ENCODE measurements at places on chromosomes 16 and 17.
A peak's percentile ranks its signal among the peaks of the same experiment; 100 is the strongest.

GRCh38 chr16:85762970-85763369, 12.1 kb upstream of the C16orf74 start:
- no peak for DNase-seq

DNA sequence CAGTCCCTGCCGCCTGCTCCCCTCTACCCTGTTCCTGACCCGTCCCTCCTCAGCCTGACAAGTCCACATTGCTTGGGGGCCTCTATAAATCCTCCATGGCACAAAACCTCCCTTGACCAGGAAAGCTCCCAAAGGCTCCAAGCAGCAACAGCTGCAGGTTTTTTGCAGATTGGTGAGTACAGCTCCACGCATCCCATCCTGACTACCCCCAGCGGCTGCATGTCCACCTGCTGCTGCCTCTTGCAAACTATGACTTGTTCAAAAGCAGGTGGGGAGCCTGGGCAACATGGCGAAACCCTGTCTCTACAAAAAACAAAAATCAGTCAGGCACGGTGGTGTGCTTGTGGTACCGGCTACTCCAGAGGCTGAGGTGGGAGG, 122.8 kb downstream of the ANKRD11 start:
- DNase-seq: no peak

DNA sequence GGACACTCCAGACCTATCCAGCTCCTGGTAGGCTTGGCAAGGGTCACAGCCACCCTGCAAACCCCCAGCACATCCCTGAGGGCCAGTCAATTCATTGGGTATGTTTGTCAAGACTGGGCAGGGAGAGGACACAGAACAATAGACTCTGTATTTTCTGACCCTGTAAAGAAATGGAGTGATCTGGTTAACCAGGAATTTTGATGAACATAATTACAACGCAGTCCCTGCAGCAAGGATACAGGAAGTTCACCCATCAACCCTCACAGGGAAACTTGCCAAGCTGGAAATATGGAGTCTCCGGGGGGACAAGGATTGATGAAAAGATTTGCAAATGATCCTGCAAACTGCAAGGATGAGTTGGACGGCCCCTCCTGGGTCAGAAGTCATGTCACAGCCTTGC, 126.1 kb upstream of the RCVRN start:
- no peak for DNase-seq

GRCh38 chr17:81735264-81736102, 23.4 kb downstream of the SLC25A10 start:
- no peak for DNase-seq

- no peak for DNase-seq
Measured at GRCh38 chr17:73174126-73174525, 9.3 kb downstream of the SSTR2 start.

DNA sequence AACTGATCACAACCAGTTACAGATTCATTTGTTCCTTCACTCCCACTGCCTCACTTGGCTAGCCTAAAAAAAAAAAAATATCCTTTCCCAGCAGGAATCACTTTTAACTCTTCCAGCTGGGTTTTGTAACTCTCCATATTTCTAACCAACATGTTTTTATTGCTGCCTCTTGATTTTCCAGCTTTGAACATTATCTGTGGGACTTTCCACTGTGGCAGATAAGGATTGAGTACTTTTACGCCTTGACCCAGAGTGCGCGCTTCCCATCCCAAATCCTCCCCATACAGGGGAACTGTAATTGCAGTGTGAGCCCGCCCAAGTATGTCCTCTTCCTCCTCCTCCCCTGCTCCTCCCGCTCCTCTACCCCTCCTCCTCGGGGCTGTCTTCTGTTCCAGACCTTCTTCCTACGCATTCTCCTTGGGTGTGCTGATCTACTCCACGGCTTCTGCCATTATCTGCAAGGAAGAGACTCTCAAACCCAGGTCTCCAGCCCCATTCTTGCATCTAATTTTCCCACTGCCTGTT, 43.4 kb downstream of the CYB5D2 start:
- DNase-seq: no peak

- no peak for DNase-seq
Measured at GRCh38 chr16:87812200-87812656, 46.4 kb upstream of the KLHDC4 start.

DNA sequence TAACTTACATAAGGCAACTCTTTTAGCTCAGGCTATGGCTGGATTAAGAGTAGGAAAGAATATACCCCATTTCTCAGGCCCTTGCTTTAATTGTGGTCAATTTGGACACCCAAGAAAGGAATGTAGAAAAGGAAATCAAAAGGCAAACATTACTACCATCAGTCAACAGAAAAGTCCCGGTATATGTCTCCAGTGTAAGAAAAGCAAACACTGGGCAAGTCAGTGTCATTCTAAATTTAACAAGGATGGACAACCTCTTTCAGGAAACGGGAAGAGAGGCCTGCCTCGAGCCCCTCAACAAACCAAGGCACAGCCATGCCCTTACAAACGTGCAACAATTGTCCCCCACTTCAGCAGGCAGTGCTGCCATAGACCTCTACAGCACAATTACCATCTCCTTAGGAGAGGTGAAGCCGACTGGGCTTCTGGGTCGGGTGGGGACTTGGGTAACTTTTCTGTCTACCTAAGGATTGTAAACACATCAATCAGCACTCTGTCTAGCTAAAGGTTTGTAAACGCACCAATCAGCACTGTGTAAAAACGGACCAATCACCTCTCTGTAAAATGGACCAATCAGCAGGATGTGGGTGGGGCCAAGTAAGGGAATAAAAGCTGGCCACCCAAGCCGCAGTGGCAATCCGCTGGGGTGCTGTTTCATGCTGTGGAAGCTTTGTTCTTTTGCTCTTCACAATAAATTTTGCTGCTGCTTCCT, 12.4 kb downstream of the MRPL58 start:
- no peak for DNase-seq

GRCh38 chr17:1640329-1641064, 5.0 kb downstream of the SCARF1 start:
- DNase-seq: no peak

DNA sequence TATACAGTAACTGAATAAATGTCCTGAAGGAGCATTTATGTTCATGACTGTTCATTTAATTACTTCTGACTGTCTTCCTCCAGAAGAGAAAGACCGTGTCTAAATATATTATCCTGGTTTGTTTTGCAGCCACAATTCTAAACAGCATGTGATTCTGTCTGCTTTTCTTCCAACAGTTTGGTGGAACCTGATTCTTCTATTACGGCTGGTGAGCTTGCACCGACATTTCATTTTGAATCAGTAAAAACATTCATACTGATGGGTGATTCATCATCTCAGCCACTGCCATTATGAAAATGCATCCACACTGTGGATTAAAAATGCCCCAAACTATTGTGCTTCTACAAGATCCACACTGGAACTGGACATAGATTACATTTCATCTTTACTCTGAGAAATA, 16.9 kb downstream of the KNOP1 start:
- no peak for DNase-seq

DNA sequence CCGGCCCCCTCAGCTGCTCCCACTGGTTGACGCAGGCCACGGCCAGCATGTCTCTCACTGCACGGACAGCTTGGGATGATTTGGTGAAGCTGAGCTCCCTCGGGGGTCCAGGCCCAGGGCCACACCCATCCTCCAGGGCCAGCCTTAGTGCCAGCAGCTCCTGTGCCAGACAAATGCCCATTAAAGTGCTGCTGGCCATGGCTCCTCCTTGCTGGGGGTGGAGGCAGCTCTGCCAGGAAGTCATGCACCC, 2.5 kb downstream of the TRIM47 start:
- DNase-seq: no peak

- no peak for DNase-seq
Measured at GRCh38 chr16:55605754-55606336, 39.4 kb downstream of the CAPNS2 start.

GRCh38 chr16:66905633-66906539, 12.8 kb downstream of the CDH16 start:
- no peak for DNase-seq

DNA sequence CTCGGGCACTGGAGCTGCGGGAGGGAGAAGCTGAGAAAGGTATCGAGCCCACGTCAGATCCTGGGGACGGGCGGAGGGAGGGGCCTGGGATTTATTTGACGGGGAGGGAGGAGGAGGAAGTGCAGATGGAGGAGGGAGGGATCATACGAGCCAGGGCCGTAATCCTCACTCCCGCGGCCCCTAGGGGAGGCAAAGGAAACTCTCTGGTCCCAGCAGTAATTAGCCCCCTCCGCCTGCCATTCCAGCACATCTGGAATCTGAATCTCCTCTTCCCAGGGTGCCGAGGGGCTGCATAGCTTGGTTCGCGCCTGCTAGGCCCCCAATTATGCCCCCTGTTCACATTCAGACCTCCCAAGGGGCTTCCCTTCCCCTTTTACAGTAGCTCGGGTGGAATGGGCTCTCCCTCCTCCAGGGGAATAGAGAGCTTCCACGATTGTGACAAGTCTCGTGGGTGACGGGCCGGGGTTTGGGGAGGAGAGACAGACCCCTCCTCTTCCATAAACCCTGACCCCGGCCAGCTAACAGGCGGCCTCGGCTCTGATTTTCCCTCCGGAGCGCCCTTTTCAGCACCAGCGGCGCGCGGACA, at the start of gene SEZ6L2:
Gene SEZ6L2, minus strand, starts transcription at position 35 of the 586 bp plus-strand sequence. CDS start 531 bp downstream, outside the sequence.
- DNase-seq: peak; percentile 77

DNA sequence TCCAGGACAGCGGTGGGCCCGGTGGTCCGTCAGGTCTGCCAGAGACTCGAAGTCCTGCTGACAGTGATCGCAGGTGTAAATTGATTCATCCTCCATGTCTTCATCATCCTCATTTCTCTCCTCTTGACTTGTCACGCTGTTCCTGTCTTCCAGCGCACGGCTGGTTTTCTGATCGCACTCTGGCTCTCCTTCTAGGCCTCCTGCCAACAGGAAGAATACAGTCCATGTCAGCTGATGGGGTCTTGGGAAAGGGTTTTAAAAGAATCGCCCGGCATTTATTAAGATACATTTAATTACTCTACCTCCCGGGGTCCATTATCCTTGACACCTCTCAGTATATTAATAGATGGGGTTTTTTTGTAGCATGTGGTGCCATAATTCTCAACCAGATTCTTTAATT, 125.1 kb downstream of the ZNF423 start:
- no peak for DNase-seq

GRCh38 chr17:41067281-41067680, 1.6 kb upstream of the KRTAP2-4 start:
- DNase-seq: no peak

DNA sequence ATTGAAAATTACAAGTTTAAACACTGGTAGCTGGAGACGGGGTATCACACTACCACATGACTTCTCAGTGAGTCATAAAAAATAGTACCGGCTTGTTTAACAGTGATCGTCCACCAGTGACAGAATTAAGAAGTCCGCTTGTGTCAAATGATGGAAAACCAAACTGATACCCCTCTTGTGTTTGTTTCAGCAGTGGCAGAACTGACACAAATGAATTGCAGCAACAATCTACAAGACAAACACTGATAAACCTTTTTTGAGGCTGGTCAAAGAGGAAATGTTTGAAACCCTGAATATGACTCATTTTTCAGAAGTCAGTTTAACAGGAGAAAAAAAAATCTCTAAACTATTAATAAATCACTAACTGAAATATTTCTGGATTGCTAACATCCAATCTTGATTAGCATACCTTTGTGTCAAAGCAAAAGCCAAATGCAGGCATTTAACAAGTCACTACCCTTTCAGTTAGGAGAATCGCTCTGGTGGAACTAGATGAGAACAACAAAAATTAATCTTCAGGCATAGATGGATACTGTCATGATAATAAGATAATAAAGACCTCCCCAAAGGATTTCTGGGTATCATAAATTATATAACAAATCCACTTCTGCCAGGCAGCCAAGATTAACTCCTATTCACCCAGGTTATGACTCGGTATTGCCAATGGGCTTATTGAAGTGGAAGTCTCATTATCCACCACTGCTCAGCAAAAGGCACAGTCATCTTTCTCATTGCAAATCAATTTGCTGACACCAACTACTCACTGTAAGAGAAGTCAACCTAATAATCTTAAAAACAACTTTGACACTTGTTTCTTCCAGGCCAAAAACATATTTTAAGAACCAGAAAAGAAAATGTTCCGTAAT, 20.8 kb downstream of the DCUN1D3 start:
- no peak for DNase-seq

DNA sequence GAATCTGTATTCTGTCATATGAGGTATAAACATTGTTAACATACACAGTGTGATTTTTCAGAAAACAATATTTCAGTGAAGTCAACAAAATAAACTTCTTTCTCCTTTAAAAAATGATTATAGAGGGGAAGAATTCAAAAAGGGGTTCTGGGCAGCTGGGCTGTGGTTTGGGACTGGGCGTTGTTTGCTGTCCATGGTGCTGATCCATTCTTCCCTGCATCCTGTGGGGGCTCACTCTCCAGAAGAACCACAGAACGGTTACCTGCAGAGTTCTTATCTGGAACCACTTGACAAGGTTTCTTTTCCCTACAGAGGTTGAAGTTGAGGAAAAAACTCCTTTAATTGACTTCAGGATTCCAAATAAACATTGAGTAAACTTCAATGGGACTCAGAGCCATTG, 1091.0 kb downstream of the CDH8 start:
- no peak for DNase-seq

GRCh38 chr17:49932138-49932723, 36.8 kb upstream of the DLX4 start:
- no peak for DNase-seq

- DNase-seq: no peak
Measured at GRCh38 chr16:46885960-46886763, 2.0 kb downstream of the GPT2 start.

DNA sequence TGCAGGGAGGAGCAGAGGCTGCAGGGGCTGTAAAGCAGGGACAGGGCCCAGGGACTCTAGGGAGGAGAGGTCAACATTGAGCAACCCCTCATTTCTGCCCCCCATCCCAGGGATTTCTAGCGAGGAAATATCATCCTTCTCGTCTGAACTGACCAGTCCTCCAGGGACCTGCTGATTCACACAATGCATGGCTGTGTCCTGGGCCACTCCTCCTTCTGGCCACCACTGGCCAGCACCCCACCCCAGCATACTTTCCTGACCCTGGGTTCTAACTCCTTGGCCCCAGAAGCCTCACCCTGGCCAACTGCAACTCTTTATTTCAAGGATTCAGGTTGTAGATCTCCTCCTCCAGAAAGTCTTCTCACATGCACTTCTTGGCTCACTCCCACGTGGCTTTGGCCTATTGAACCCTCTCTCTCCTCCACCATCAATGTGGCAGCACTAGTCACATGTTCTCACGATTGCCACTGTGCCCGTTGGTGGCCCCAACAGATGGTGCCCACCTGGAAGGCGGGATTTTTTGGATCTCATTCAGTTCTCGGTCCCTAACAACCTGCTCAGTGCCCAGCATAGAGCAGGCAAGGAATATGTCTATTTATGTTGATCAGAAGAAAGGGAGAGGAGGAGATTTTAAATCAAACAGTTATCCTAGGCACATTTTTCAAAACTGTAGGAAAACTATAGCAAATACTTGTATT, 41.5 kb downstream of the CUEDC1 start:
- DNase-seq: no peak

- DNase-seq: no peak
Measured at GRCh38 chr16:69709456-69710084, 16.8 kb downstream of the NQO1 start.
